ENCODE measurements at places on chromosomes 11 and 22.

GRCh38 chr11:95674657-95675358 is 114.8 kb downstream of the FAM76B start:
- no peak for DNase-seq

- DNase-seq = no peak
Observed at GRCh38 chr22:44032126-44032730, 8.1 kb downstream of the PARVB start.

DNA sequence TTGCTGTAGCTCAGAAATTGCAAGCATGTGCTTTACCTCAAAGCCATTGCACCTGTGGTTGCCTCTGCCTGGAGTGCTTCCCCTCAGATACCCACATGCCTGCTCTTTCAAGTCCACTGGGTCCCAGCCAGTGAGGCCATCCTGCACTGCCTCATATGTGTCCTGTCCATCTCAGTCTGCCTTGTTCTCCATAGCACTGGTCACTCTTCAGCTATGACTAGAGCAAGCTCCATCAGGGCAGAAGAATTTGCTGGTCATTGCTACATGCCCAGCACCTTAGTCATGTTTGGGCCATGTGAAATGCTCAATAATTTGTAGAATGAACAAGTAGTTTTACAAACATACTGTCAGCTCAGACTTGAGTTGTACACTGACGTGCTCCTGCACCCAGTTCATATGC is 64.4 kb upstream of the HORMAD2 start:
- DNase-seq = peak; percentile 66

- DNase-seq = no peak
Observed at GRCh38 chr11:115581871-115582639, 77.8 kb upstream of the CADM1 start.

GRCh38 chr11:118010738-118011461 is 24.7 kb downstream of the IL10RA start:
- no peak for DNase-seq

DNA sequence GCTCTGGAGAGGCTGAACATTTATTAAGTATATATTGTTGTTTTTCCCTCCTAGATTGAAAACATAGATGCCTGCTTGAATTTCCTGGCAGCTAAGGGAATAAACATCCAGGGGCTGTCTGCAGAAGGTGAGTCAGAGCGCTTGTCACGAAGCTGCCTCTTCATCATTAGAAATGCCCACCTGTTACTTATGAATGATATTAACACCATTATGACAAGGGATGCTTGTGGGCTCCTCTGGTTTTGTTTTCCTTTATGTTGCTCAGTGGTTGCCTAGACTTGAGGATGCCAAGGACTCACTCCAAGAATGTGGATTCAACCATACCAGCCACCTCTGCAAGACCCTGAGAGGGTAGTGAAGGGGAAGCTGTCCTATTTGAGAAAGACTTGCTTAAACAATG is 156.2 kb downstream of the NAV2 start:
- DNase-seq = no peak

DNA sequence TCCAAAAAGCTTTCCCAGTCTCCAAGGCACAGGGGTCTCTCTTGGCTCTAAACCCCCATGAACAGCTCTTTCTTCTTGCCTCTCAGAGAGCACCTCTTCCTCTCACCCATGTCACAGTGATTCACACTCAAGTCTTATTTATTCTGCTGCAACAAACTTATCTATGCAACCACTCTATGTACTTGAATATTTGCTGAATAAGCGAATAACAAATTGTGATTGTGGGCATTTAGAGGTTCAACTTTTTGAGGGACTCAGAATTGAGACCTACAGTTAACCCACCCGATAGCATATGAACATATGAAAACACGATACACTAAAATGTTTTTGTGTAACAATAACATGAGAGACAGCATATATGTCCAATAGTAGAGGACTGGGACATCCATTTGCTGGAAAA is 137.1 kb upstream of the NARS2 start:
- DNase-seq = no peak

GRCh38 chr11:65493367-65494176 is 5.3 kb upstream of the MALAT1 start:
- DNase-seq = peak; percentile 98

- no peak for DNase-seq
Observed at GRCh38 chr11:119222891-119223290, 16.8 kb downstream of the CBL start.
